ENCODE measurements at places on chromosomes 1 and 21.

DNA sequence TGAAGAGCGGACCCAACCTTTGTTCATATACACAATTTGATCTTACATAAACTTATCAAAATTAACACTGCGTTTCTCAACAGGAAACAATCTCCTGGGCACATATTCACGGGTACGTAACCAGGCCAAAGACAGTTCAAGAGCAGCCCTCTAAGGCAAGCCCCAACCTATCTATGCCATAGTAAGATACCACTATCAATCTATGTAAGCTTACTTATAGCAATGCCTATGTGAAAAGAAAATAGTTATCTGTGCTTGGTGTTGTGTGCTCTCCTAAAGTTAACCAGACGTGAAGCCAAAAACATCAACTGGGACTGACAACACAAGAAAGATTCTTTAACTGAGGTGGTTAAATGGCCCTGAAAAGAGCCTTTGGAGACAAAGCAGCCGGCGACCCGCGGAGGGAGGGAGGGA lies 49.4 kb upstream of the BOLA1 start:
- DNase-seq: no peak

DNA sequence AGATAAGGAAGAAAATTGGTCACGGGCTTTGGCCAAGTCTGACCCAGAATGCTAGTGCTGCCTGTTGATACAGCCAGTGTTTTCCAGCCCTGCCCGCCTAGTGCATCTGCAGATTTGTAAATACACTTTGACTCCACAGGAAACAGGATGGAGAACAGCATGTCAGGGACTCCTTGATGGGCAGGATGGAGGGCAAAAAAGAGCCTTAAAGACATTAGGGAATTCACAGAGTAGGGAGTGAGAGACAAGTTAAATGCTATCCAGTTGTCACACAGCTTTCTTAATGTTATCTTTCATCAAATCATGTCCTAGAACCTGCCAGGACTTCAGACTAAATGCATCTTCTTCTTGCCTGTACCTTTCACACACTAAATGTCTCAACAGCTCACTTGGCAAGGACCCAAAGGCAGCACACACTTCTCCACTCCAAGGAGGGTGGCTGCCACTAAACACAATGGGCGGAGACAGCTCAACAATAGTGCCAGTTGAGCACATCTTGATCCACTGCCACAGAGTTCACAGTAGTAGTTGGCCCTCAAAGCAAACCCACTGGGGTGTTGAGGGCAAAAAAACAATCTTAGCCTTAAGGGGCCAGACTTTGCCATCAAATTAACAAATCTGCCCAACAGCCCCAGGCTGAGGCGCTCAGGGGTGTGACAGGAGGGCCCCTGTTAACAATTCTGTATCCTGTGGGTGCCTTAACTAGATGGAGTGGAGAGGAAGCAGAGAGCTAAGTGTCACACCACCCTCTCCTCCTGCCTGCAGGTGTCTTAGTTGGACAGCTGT lies 2.7 kb downstream of the HIVEP3 start:
- DNase-seq: no peak

DNA sequence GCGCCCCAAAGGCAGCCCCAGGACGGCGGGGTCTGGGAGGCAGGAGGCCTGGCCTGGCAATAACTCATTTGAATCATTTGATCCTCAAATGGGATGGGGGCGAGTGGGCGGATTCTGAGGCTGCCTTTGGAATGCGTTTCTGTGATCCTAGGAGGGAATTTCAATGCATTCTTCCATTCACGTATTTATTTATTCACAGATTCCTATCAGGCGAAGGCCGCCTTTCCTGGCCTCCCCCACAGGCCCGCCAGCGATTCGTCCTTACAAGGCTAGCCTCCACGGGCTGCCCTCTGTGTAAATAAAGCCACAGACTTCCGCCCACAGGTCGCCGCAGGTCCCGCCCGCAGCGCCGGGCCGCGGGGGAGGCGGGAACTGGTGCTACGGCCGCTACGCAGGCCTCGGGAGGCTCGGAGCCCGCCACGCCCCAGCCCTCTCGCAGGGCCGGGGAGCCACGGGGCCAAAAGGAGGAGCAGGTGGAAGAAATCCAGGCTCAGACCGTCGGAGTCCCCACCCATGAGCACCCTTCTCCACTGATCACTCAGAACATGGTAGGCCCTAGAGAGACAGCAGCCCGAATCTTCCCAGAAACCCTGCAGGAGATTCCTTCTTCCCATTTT lies 31.3 kb upstream of the JUN start:
- no peak for DNase-seq

DNA sequence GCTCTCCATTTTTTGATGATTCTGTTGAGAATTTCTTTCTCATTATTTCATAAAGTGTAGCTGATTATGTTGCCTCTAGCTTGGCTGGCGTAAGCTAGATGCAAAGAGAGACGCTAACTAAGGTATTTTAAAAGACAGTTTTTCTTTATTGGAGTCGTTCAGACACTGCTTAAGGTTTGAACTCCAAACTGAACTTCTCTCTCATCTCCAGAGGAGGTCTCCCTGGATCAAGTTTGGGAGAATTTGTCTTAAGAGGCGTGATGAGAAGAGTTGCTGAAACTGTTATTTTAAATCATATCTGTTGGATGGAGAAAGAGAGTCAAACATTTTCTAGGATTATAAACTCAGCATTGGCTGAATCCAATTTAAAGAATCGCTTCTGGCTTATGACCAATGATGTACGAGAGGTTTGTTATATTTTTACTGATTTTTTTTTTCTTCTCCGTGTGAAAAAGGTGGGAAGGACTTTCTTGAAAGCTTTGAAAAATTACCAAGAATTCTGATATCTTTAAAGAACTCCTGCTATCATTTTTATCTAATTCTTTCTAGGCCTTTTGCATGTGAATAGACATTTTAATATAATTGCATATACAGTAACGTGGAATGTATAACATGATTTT lies 34.0 kb downstream of the MAP3K7CL start:
- no peak for DNase-seq

- no peak for DNase-seq
Measured at GRCh38 chr1:29970747-29971325, 734.5 kb downstream of the PTPRU start.

DNA sequence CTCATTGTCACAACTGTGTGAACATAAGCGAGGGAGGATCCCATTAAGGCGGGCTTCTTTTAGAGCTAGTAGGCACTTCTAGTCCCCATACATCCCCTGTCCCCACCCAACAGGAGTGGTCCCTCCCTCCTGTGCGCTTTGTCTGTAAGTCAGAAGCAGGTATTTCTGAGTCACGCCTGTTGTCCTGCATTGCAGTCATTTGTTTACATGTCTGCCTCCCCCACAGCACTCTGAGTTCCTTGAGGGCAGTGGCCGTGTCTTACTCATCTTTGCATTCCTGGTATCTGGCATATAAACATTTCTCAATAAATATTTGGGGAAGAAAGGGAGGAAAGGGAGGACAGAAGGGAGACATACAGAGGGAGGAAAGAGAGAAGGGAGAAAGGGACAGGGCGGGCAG lies 40.3 kb downstream of the PLEKHA6 start:
- DNase-seq: no peak

DNA sequence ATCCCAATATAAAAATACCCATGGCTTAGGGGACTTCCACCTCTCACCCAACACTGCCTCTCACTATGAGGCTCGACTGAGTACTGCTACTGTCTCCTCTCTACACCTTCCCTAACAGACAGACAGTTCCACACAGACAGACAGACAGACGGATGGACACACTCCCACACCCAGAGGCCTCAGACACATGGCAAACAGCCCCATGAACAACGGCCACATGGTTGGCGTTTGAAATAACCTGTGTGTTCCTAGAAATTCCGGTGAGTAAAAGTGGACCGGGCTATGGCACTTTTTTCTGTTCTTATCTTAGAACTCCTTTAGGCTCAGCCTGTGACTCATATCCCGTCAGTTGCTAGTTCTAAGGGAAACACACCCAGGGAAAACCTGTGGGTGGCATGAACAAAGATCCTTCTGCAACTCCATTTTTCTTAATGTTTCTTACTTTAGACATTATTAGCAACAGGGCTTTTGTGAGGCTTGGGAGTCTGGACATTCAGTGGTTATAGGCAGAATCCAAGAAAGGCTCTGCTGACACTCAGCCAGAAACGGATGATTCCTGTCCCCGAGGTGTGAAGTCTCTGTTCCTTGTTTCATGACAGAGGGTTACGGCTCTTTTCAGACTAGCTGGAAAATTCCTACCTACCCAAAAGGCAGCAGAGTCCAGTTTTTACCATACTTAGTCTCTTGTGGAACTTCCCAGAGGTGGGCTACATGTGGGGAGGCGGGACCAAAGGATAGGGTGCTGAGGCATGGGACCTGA lies 90.5 kb upstream of the TLR5 start:
- DNase-seq: no peak

DNA sequence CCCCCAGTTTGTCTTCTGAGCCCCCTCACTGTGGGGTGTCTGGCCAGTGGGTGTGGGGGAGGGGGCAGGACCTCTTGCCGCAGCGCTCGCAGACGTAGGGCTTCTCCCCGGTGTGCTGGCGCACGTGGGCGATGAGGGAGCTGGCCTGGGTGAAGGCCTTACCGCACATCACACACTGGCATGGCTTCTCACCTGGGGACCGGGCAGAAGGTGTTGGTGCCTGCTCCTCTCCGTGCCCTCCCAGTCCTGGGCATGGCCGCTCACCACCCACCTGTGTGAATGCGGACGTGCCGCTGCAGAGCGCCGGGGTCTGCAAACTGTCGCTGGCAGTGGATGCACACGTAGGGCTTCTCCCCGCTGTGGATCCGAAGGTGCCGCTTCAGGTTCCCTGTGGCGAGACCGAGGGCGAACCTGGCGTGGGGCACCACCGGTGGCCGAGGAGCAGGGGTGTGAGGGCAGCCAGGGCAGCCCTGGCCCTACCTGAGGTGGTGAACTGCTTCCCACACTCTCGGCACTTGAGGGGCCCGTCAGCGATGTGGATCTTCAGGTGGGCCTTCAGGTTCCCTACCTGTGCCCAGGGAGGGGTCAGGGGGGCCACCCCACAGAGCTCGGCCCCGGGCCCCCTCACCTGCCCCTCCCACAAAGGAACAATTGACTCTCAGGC lies 32.4 kb downstream of the ZBTB17 start:
- DNase-seq: no peak

GRCh38 chr1:3910857-3911845 lies 11.1 kb upstream of the C1orf174 start:
- no peak for DNase-seq

DNA sequence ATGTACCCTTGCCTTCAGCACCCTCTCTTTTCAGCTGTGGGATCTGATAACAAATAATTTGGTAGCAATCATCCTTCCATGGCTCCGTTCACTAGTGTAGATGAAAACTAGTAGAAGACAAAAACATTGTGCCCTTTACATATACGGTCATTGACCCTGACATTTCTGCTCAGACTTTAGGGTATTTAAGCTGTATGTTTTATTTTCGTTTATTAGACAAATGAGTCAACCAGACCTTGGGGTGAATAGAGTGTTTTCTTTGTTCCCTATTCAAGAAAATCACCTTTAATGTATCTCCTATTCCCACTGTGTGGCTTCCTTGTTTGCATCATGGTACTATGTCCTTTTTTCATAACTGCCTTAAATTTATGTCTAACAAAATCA lies 187.3 kb downstream of the VAV3 start:
- no peak for DNase-seq

- no peak for DNase-seq
Measured at GRCh38 chr1:46190539-46190938, 7.7 kb downstream of the POMGNT1 start.

- DNase-seq: no peak
Measured at GRCh38 chr1:3895951-3896325, 4.1 kb downstream of the C1orf174 start.

DNA sequence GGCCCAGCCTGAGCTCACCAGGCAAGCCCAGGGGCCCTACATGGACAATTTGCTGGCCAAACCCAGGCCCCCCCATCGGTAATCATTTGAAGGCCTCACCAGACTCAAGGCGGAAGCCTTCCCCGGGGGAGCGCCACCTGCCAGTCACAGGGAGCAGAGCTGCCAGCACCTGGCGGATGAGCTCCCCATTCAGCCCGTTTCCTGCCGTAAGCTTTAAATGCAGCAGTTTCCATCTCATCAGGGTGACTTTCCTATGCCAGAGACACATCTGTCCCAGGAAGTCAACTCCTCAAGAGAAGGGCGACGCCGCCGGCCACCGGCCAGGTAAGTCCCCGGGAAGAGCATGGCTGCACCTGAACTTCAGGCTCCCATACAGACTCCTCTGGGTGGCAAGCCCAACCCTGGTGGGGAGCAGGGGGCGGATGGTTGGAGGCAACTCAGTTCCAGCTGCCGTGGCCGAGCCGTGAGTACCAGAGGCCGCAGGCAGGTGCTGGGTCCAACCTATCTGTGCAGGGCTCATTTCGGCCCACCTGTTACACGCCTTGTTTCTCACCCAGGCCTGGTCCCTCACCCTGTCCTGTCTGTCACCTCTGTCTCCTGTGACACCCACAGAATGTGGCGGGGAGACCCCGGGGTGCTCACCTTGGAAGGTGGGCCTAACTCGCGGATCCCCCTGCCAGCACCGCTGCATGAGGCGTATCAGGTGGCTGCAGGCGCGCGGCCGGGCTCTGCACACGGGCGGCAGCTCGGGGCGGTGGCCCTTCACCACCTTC lies 20.7 kb downstream of the RIPK4 start:
- no peak for DNase-seq

DNA sequence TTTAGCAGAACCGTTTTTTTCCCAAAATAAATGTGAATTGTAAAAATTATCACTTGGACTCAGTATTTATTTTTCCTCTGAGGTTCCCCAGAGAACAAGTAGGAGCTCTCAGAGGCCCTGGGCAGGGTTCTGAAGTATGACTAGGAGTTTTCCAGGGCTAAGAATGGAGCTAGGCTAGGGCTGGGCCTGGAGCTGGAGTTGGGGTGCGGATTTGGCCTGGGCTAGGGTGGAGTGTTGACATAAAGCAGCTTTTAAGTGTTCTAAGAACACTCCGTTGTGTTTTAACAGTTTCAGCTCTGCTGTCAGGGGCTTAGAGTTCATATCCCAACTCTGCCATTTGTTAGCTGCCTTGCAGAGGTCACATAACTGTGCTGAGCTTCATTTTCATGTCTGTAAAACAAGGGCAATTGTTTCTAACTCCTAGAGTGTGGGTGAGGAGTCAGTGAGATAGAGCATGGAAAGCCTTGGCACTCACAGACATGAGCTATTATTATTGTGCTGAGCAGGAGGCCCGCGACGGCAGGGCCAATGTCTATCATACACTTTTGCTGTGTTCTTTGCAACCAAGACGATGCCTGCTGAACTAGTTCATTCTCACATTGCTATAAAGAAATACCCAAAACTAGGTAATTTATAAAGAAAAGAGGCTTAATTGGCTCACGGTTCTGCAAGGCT lies 51.1 kb downstream of the LACTBL1 start:
- DNase-seq: no peak

- DNase-seq: no peak
Measured at GRCh38 chr21:44510508-44511218, 29.3 kb downstream of the KRTAP10-1 start.

DNA sequence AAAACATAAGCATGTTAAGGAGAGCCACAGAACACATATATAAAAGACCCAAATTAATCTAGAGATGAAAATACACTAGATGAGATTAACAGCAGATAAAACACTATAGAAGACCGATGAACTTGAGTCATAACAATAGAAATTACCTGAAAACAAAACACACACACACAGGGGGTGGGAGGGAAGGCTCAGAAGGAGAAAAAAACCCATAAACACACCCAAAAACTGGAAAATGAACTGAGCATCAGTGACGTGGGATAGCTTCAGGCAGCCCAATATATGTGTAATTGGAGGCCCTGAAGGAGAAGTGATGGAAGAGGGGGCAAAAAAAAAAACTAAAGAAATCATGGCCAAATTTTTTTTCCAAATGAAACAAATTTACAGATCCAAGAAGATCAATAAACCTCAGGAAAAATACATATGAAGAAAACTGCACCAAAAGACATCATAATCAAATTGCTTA lies 11.4 kb downstream of the ALDH9A1 start:
- DNase-seq: no peak

- DNase-seq: no peak
Measured at GRCh38 chr1:8701794-8702471, 115.5 kb downstream of the RERE start.
